NCI-H2227 treated with DMSO at 0.1 percent for 48 hours (cell line): ENCODE measurements at places on chromosomes 13 and 19.

DNA sequence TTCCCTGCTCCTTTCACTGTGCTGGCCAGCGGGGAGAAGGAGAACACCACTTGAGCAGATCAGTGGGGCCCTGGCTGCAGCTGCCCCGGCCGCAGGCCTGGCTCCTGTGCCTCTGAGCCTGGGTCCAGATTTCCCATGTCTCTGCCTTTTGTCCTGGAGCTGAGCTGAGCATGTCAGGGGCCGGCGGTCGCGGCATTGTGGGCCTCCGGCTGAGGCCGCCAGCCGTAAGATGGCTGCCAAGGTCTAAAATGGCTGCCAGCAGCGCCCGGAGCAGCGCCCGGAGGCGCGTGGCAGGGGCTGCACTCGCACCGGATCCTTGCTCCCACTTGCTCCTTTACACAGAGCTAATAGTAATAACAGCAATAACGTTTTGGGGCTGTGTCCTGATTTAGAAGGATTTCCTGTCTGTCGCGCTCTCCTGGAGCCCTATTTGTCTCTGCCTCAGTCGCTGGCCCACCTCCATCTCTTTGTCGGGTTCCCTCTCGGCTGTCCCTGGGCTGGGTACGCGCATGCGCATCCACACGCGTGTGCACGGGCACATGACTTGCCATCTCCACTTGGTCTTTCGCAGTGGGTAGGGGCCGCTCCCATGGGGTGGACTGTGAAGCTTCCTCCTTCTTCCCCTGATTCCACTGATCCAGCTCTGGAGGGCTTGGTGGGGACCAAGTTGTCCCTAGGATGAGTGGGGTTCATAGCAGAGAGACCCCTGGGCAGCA is 32.1 kb downstream of the LYL1 start:
- no peak for DNase-seq

DNA sequence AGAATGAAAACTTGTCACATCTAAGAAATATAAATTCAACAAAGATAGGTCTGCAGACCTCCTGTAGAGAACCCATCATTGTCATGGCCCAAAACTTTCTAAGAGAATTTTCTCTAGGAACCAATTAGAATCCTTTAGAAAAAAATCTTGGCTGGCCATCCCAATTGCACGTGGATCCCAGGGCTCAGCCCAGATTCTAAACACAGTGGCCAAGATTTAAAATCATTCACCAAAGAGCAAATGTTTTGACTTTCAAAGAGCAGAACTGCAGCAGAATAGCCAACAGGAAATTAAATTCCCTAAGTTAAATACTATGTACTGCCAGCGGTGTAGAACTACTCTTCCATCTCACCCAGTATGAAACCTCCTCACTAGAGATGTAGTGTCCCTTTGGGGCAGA is 21.3 kb downstream of the IPO5 start:
- no peak for DNase-seq

DNA sequence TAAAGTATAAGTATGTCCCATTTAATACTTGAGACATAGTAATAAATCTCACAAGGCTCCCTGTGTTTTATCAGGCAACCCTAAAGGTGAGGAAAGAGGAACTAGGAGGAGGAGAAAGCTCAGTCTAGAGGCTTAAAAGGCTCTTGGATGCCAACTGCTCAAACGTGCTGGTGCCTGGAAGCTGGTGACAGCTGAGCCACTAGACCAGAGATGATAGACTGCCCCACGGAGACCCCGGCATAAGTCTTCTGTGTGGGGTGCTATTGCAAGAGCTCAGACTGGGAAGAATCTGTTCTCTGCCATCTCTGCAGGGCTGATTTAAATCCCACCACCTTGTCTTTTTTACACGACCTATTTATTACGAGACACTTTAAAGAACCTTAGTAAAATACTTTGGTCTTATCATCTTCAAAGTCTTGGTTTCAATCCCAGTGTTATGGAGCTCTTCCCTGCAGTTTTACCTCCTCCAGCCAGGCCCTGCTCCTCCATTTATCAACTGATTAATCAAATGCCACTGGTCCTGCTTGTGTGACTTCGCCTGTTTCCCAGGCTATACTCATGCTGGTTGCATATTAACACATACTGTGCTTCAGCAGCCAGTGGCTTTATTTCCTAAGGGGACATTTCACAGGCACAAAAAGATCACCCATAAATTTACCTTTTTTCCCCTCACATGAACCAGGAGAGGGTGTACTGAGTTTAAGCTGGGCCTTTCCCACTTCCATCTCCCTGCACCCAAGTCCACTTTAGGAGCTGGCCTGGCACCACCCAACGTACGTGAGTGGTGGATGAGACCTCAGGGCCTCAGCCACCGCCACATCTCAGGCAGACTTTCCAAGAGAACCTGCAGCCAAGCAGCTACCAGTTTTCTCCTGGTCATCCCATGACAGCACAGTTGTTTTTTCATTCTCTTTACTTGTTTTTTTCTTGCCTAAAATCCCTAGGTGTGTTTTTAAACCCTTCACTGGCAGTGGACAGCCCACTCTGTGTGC is 7.8 kb upstream of the ATP12A start:
- DNase-seq, result no peak

DNA sequence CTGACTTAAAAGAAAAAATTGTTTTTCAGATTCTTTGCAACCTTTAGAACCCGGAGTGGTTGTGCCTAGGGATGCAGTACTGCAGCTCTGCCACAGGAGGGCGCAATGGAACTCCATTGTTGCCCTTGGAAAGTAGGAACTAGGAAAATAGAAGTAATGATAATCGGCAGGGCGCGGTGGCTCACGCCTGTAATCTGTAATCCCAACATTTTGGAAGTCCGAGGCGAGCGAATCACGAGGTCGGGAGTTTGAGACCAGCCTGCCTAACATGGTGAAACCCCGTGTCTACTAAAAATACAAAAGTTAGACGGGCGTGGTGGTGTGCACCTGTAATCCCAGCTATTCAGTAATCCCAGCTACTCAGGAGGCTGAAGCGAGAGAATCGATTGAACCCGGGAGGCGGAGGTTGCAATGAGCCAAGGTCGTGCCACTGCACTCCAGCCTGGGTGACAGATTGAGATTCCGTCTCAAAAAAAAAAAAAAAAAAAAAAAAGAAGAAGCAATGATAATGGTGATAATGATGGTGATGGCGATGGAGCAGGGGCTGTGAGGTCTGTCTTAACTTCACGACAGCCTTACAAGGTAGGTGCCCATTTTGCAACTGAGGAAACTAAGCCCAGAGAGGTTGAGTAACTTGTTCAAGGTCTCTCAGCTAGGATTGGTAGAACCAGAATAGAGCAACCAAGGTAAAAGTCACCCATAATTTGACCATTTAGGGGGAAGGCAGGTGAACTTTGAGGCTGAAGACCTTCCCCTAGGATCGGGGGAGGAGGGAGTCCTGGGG is 5.5 kb upstream of the ADAMTS10 start:
- peak; percentile 8 for DNase-seq

GRCh38 chr13:30443957-30444404 is 21.7 kb downstream of the UBE2L5 start:
- DNase-seq, result no peak

GRCh38 chr19:6821639-6822310 is 49.3 kb downstream of the VAV1 start:
- no peak for DNase-seq

GRCh38 chr13:34155931-34156607 is 338.1 kb downstream of the RFC3 start:
- peak; percentile 7 for DNase-seq
